Activated CD4-positive, alpha-beta T cell treated with anti-CD3 and anti-CD28 coated beads for 24 hours (primary cell): ENCODE measurements at places on chromosomes 11 and 22.

DNA sequence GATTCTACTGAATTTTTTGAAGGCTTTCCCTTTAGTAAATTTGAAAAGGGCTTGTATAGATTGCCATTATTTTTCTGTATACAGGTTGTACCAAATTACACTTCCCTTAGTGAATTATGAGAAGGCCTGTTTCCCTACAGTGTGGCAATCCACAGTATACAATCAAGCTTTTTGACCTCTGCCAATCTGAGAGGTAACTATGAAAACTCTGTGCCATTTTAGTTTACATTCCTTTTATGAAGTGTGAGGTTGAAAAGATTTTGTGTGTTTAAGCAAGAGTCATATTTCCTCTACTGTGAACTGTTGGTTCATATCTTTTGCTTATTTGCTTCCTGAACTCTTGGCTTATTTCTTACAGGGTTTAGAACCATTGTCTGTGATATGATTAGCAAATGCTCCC is 432.5 kb downstream of the KCNA4 start:
- DNase-seq = no peak

DNA sequence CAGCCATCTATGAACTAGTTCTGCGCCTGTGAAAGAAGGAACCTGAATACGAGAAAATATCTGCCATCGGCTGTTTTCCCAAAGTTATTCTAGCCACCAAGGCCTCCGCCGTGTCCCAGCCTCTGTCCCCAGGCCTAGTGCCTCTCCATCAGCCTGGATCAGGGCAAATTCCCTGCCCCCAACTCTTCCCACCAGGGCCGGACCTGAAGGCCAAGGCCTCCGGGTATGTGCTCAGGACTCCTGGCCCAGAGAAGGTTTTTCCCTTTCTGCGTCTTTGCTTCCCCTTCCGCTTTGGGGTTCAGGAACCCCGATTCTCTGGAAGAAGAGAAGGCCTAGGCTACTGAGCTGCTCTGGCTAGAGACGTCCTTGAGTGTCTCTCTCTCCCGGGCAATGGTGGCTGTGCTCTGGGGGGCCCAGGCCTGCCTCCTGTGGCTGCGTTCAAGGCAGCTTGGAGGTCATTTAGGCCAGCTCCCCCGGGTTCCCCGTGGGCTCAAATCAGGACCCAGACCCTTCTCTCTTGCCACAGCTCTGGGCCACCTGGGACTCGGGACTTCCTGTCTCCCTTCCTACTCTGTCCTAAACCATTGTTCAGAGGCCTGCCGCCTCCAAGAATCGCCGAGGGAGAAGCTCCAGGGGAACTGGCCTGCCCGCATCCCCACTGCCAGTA is 1.6 kb downstream of the ALX4 start:
- DNase-seq = no peak

GRCh38 chr11:112477152-112477551 is 216.5 kb upstream of the PLET1 start:
- no peak for DNase-seq

DNA sequence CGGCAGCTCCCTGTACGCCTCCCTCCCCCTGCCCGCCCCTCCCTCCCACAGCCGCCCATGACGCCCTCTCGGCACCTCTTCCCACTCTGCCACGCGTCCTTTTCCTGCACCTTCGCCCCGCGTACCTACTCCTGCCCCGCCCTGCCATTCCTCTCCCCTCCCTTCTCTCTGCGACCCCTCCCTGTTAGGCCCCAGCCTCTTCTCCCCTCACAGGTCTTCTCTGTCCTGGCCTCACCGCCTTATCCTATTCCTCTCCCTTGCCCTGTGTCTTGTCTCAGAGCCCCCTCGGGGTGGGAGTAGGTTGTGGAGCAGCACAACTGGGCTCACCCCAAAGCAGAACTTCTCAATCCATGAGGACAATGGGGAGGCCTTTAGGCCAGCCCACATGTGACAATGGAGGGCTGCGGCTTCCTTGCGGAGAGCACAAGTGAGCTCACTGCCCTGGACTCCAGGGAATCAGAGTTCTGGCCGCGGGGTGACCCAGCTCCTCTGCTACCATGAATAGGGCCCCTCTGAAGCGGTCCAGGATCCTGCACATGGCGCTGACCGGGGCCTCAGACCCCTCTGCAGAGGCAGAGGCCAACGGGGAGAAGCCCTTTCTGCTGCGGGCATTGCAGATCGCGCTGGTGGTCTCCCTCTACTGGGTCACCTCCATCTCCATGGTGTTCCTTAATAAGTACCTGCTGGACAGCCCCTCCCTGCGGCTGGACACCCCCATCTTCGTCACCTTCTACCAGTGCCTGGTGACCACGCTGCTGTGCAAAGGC is 539 bp downstream of the SLC35C1 start:
- no peak for DNase-seq

- no peak for DNase-seq
Observed at GRCh38 chr11:126497581-126498122, 142.2 kb downstream of the ST3GAL4 start.

DNA sequence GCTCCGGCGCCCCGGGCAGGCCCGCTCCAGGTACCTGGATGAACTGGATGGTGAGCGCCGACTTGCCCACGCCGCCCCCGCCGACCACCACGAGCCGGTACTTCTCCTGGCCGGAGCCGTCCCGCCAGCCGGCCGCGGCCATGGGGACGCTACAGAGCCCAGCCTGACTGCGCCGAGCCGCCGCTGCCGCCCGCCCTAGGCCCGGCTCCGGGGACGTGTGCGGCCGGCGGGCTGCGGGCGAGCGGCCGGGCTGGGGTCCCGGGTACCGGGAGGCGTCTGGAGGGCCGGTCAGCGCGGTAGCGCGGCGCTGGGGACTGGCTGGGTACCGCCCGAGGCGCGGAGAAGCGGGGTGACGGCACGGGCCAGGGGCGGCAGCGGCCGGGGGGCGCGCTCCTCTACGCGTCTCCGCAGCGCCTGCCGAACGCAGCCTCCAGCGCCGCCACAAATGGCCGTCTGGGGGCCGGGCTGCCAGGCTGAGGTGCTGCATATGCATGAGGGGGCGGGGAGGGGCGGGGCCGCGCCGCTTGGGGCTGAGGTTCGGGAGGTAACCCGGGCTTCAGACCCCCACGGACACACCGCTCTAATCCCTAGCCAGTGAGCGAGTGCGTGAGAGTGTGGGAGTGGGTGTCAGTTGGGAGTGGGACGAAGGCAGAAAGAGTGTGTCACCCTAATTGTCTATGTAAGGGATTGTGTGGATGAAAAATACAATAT is at the start of gene RRAS2:
TSS of gene RRAS2 (minus strand) at position 455 of the 711 bp plus-strand sequence. CDS start at position 142, 313 bp downstream.
- DNase-seq = peak; percentile 61

DNA sequence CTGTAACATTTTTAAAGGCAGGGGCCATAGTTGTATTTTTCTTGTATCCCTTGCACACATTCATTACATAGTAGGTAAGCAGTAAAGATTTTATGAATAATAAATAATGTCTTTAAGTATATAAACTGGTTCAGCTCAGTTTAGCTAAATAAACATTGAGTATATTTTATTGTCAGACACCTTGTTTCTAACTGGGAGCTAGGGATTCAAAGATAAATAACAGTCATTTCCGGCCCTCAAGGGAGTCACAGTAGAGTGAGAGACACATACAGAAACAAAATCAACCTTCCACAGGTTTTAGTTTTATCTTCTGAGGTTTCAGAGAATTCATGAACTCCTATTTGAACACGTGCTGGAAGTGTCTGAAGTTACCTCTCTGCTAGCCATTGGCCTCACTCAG is 760.2 kb downstream of the DLG2 start:
- no peak for DNase-seq

DNA sequence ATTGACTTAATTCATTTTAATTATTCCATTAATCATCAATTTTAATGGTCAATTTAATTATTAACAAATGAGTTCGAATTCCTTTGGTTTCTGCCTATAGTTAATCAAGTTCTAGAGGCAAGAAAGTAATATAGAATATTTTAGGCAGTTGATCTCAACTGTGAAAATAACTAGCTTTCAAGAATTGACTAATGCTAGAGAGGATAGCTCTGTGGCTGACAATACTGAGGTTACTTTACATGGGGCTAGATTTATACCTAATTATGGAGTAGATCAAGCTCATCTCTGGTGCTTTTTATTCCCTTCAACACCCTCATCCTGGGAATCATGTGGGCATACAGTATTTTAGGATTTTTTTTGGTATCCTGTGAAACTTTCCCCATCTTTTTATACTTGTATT is 259.4 kb downstream of the GRM5 start:
- no peak for DNase-seq

DNA sequence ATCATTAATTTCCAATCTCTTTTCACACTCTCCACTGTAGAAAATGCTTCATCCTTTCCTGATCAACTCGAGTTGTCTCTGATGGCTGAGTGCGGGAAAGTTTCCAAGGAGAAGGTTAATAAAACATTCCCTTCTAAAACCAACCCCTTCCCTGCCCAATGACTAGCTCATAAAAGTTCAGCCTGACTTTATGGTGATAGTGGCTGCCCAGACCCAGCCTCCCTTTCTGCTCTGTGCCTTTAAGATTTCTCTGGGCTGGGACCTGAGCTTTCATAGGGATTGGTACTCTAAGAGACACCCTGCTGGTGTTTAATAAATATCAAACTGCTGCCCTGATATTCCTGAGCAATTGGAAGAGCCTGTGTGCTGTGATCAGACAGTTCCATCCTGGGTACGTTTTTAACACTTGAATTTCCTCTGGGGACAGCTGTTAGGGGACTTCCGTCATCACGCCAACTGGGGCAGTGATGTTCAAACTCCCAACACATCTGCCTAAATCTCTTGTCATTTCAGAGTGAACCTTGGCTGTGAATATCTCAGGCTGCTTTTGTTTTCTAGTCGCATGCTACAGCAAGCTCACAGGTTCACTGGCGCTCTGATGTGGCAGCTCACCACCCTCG is 195.0 kb upstream of the KIRREL3 start:
- DNase-seq = no peak

DNA sequence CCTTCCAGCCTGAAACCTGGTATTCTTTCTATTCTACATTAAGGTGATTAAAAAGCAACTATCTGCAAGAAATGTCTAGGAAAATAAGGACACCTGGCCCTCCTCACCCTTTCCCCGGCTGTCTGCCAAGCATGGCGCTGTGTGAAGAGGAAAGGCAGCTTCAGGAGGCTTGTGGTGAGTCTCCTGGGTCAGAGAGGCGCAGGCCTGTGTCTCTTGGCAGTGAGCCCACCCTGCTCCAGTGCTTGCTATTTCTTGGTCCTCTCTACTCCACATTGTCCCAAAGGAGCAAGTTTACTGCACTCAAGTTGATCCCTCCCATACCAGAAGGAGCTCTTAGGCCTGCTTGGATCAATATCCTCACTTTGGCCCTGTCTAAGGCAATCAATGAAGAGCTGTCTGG is 520.7 kb upstream of the B3GAT1 start:
- DNase-seq = no peak

DNA sequence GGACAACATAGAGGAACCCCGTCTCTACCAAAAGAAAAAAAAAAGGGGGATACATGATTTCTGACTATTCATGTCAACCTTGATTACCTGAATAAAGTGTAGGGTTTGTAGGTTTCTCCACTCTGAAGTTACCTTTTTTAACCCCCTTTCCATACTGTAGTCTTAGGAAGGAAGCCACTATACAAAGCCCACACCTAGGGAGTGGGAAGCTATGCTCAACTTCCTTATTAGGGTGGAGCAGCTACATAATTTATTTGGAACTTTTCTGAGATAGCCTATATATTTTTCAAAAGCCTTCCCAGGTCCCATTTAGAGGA is 582 bp upstream of the ATP6V1E1 start:
- DNase-seq = no peak

- DNase-seq = no peak
Observed at GRCh38 chr11:134800826-134801225, 388.8 kb upstream of the B3GAT1 start.

DNA sequence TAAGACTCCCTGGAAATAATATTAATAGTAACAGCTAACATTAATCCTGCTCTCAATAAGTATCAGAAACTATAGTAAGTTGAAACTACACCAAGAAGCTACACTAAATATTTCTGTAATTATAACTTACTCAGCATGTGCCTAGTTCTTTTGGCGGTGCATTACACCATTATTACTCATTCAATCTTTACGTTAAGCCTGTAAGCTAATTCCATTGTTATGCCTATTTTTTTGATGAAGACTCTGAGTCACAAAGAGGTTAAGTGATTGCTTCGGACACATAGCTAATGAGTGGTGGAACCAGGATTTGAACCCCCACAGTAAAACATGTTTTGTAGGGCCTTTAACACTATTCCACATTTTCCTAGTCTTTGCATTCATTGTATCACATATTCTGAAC is 111.6 kb downstream of the RASSF10 start:
- DNase-seq = no peak

DNA sequence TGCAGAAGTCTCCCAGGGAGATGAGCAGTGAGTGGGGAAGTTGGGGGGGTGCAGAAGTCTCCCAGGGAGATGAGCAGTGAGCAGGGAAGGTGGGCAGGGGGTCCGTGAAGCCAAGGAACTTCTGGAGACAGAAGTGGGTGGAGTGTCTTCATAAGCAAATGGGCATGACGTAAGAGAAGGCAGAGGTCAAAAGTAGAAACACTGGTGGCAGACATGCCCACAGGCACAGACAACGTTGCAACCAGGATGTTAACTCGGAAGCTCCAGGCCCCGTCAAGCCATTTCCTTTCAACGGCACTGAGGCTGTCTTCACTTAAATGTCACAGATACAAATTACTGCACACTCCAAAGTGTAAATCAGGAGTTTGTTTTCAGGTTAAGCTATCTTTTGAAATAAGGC is 186.1 kb downstream of the SHANK2 start:
- no peak for DNase-seq

DNA sequence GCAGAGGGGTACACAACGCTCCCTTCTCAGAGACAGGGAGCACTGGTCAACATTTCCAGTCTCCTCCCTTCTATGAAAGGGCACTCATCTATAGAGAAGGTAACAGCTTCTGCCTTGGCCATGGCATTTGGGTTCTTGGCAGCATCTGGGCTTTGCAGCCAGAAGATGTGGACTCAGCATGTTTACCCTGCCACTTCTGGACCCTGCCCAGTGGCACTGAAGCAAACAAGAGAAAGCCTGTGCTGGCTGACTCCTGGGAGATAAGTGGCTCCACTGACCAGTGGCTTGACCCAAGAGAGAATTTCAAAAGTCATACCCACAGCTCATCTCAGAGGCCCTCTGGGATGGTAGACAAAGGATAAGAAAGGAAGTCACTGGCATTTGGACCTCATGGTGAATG is 8.0 kb downstream of the CSNK2A3 start:
- no peak for DNase-seq

- no peak for DNase-seq
Observed at GRCh38 chr11:110034806-110035205, 58.4 kb upstream of the ZC3H12C start.

GRCh38 chr11:17649261-17649660 is 70.1 kb upstream of the MYOD1 start:
- no peak for DNase-seq

GRCh38 chr22:27868732-27869282 is 50.2 kb downstream of the PITPNB start:
- no peak for DNase-seq

DNA sequence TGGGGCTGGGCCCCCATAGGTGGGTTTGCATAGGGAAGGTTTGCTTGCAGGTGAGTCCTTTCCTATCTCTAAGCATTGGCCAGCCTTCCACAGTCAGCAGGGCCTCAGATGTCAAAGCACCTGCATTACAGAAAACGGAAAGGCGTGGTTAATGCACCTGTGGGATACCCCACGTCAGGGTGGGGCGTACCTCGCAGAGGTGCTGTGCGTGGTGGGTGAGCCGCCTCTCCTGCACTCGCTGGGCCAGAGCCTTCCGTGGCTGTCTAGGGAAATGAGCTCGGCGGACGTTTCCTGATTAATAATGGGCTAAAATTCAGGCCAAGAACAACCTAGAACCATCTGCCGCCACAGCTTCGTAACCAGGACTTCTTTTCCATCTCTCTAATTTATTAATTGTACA is 32.3 kb downstream of the ST14 start:
- DNase-seq = no peak

GRCh38 chr11:72551571-72551970 is 117.2 kb upstream of the CLPB start:
- no peak for DNase-seq
